ENCODE measurements at places on chromosomes 7 and 10. TPM values are rescaled to one million over a fixed set of nuclear protein-coding genes. Genes with fewer than 3 reads are reported as not detected.

Gene PLAU
- total RNA-seq = 5.2 TPM

Gene ASIC3
- 2.9 TPM for total RNA-seq

Gene RSPH10B
- not detected for total RNA-seq

Gene CPA1
- total RNA-seq = 3.8 TPM

Gene SFTPD
- total RNA-seq = 55.5 TPM

Gene TUBAL3
- total RNA-seq = 1.0 TPM

Gene SHTN1
- 23.2 TPM for total RNA-seq

Gene STEAP1B
- total RNA-seq = not detected

Gene SHH
- total RNA-seq = 21.2 TPM
